ENCODE measurements at places on chromosomes 3 and 15.

GRCh38 chr3:20324664-20325478 is 138.9 kb upstream of the SGO1 start:
- no peak for DNase-seq

- DNase-seq = peak; percentile 31
Measured at GRCh38 chr3:43638594-43639447, 17.0 kb upstream of the ANO10 start.

DNA sequence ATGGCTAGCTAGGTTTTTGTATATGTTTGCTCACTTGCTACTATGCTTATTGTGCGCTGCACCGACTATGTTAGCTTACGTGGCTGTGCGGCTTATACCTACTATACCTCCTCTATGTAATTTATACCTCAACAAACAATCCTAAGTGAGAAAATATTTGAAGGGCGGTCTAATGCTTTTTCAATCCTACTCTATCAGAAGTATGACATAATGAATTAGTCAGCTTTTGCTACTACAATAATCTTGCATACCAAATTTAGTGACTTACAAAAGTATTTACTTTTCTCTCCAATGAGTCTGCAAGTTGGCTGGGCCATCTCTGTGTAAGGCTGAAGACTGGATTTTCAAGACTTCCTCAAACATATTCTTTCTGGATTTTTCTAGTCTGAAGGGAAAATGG is 391.2 kb upstream of the NECTIN3 start:
- DNase-seq = no peak

- DNase-seq = no peak
Measured at GRCh38 chr3:196624907-196625306, 14.6 kb upstream of the NRROS start.

GRCh38 chr15:43186003-43186353 is 775 bp downstream of the CCNDBP1 start:
- peak; percentile 57 for DNase-seq

Measured in GM13976 (cell line).